Activated CD4-positive, alpha-beta T cell treated with anti-CD3 and anti-CD28 coated beads, Interleukin-2, amount 10 ng/mL, durations not matched to agents 24 days and 14 days (primary cell): ENCODE measurements at places on chromosomes 16 and 17.

GRCh38 chr16:55842369-55843104 is 9.6 kb upstream of the CES1 start:
- DNase-seq = peak; percentile 75

GRCh38 chr16:5578980-5579379 is 481.4 kb upstream of the EEF2KMT start:
- DNase-seq = no peak

- no peak for DNase-seq
Measured at GRCh38 chr16:10688726-10689125, 6.0 kb downstream of the TEKT5 start.

GRCh38 chr16:77944631-77945030 is 77.7 kb upstream of the CLEC3A start:
- DNase-seq = no peak
